ENCODE measurements at places on chromosomes 5 and 9. TPM values are rescaled to one million over a fixed set of nuclear protein-coding genes. Genes with fewer than 3 reads are reported as not detected.

The NPM1 gene
- total RNA-seq = 1,864 TPM

The SPATA6L gene
- 0.13 TPM for total RNA-seq

The SOX30 gene
- not detected for total RNA-seq

The WHRN gene
- 18.0 TPM for total RNA-seq

The FBN2 gene
- total RNA-seq = 0.08 TPM

DNA sequence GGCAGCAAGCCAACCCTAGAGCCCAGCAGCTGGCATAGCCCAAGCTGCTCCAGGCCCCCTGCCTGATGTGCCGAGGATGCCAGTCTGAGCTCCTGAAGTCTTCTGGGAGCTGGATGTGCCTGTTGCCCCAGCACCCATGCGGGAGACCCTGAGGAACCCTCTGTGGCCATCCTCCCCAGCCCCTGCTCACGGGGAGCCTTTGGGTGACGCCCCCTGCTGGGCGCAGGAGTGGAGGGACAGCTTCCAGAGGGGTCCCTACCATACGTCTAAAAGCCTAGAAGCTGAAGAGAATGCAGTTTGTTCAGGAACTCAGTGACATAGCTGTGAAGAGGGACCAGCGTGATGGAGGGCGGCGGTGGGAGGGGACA is 33.1 kb upstream of the MVB12B start:
- no peak for DNase-seq

- no peak for DNase-seq
Observed at GRCh38 chr9:101738566-101739183, at the start of gene GRIN3A. TSS of gene GRIN3A (minus strand) at chr9:101738647. CDS start at chr9:101737979, 668 bp downstream.

DNA sequence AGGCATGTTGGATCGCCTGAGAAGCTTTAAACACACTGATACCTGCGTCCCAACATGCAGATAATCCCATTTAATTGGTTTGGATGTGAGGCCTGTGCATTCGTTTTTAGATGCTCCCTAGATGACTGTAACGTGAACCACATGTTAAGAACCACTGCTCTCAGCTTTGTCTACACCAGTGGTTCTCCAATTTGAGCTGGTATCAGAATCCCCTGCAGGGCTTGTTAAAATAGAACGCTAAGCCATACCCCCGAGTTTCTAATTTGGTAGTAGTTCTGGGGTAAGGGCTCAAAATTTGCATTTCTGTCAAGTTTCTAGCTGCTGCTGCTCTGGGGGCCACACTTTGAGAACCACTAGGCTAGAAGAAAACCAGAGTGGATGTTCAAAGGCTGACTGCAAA is 74.7 kb downstream of the S1PR3 start:
- no peak for DNase-seq

- DNase-seq = no peak
Observed at GRCh38 chr5:14753947-14754346, 89.4 kb downstream of the OTULIN start.

DNA sequence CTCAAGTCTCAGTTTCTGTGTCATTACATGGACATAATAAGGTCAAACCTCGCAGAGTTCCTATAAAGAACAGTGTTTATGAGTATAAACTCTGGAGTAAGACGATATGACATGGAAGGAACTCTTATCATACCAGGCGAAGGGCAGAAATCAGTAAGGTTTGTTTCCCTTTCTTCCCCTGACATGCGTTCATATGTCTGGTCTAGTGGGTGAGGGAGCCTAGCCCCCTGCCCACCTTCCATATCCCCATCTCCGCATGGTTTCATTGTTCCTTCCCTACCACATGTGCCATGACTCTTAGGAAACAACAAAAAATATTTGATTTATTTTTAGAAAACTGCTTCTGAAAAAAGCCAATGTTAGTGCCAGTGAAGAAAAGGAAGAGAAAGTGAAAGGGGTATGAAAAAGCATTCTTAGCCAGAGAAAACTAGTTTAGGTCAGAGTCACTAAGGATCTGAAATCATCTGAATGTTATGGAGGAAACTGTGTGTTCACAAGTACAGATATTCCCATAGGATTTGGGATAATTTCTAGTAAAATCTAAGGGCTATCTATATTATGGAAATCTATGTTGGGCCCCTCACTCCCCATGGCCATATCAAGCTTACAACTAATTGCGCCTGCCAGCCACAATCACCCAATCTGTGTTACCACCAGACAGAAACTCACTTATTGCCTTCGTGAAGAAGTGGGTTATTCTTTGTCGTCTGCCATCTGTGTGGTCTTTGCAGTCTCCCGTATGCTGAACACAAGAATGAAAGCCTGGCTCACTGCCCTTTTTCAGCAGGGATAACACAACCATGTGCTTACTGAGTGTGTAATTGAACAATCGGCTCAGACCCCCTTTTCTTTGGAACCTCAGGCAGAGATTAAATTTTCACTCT is 19.9 kb upstream of the HMHB1 start:
- no peak for DNase-seq

- no peak for DNase-seq
Observed at GRCh38 chr5:125012727-125013451, 266.4 kb upstream of the ZNF608 start.

DNA sequence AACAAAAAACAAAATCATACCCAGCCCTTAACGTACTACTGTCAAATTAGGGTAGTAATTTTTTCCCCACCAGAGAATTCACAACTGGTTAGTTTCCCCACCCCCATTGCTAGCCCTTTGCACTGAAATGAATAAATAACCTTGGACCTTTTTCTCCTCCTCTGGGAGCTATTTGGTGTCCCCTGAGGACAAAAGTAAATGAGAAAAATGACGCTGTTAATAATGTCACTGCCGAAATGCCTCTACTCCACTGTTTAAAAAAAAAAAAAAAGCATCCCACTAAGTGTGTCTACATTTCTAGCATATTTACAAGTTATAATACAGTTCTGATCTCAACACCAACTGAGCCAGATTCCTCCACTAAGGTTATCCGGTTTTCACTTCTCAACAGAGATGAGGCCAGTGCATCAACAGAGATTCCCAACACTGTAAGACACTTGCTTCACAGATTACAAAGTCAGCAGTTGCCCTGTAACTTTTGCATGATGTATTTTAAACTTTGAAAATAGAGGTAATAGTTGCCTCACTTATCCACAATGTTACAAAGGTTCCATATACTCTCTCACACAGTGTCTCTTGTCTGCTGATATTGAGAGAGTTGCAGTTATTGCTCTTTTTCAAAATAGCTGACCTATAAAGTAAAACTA is 5.1 kb upstream of the NFIB start:
- no peak for DNase-seq

DNA sequence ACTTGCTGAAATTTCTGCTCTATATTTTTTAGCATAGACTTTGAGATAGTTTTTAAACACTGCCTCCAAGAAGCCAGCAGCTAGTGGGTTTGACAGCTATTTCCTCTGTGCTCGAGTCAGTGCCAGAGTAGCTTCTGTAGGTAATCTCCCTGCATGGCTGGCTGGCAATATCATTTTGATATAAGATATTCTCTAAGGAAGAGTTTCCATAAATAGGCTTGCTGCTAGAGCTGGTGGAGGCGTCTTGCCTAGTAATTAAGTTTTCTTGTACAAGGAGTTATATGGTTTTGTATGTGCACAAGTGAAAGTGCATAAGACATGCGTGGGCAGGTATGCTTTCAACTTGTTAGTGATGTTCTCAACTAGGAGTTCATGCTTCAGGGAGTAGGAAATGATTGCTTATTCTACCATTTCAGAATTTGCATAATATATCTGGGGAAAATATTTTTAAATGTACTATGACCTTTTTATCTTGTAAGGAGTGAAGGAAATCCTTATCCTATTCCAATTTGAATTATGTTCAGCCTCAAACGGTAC is 74.1 kb upstream of the CCL21 start:
- no peak for DNase-seq
